ACHN (cell line): ENCODE measurements at places on chromosomes 2 and 18.

DNA sequence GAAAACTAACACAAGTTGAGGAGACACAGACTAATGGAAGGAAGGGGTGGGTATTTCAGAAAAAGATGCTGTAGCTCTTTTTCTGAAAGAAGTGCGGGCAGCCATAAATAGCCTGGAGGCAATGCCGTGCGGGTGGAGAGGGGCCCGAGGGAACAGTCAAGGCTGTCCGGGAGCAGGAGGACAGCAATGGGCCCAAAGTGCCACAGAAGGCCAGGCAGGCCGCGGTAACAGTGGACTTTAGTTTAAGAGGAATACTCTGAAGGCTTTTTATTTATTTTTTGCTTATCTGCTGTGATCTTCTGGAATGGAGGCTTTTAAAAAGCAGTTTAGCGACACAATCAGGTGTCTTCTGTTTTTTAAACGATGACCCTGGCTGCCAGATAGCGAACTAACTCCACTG, 2.8 kb downstream of the ITGB1BP1 start:
- no peak for DNase-seq

DNA sequence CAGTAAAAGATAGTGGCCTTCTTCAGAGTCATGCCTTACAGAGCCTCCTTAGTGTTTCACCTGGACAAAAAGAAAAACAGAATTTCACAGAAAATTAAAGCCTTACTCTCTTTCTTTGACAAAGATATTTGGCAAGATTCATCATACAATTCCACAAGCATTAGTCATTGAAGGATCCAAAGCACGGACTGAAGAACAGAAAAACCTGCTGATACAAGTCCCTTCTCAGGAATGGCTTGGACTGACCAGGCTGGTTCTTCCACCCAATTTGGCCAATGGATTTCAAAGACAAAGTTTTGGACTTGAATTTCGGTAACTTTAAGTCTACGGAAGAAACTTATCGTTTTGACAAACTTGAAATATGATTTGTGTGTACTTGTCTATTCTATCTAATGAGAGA, 39.1 kb upstream of the GALNT3 start:
- DNase-seq: peak; percentile 50

GRCh38 chr2:238380785-238381184, 45.9 kb upstream of the ASB1 start:
- DNase-seq: no peak

- no peak for DNase-seq
Observed at GRCh38 chr18:446941-447560, 53.5 kb downstream of the COLEC12 start.

GRCh38 chr2:113846429-113846828, 43.5 kb upstream of the ACTR3 start:
- no peak for DNase-seq

- no peak for DNase-seq
Observed at GRCh38 chr2:10720947-10721395, 459 bp upstream of the ATP6V1C2 start.

DNA sequence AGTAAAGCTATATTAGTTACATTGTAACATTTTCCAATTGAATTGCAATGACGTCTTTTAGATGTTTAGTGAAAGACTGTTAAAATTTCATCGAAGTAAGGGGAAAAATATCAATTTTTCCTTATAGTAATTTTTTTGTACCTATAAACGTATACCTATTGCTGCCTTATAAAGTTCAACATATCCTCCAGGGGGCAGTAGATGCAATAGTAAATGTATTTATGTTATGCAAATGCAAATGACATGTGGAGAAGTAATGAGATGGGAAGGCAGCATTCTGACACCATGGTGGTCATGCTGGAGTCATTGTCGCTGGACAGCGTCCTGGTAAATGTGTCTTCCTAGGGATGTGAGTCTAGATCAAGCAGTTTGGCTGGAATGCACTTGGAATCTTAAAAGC, 38.7 kb downstream of the MSTN start:
- peak; percentile 62 for DNase-seq

- no peak for DNase-seq
Observed at GRCh38 chr2:129885735-129886134, 93.7 kb upstream of the RAB6C start.

DNA sequence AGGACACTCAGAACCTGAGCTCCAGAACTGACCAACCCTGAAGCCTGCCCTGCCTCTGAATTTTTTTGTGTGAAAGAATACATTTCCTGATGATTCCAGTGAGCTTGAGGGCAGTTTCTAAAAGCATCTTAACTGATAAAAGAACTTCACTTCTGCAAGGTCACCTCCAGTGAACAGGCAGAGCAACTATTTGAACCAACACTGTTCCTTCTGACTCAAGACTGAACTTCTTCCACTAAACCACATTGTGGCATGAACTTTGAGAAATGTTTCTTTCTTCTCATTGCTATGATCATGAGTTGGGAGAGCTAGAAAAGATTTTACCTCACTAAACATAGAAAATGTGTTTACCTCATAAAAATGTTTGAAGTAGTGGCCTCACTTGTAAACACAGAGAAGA, 83.8 kb upstream of the SERTAD2 start:
- no peak for DNase-seq

DNA sequence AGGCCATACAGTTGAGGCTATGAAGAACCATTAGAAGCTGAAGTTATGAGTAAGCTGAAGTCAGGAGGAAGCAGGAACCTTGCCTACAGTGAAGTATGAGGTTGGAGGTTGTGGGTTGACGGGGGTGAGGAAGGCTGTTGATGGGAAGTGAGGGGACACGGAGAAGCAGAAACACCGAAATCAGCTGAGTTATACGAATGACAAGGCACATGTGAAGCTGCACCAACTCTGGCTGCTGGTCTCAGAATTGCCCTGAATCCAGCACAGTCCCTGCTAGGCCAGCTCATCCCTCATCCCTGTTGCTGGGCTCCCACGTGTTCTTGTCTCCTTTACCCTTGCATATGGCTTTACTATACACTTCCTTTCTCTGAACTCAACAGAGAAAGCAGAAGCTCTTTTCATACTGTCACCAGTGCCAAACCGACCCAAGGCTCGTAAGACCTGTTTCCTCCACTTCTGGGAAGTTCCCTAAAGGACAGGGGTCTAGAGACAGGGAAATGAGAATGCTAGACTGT, 9.2 kb upstream of the TMEM247 start:
- DNase-seq: no peak

- DNase-seq: no peak
Observed at GRCh38 chr2:149741646-149742045, 154.1 kb upstream of the MMADHC start.

- DNase-seq: no peak
Observed at GRCh38 chr2:78411303-78411702, 614.2 kb upstream of the REG3G start.

DNA sequence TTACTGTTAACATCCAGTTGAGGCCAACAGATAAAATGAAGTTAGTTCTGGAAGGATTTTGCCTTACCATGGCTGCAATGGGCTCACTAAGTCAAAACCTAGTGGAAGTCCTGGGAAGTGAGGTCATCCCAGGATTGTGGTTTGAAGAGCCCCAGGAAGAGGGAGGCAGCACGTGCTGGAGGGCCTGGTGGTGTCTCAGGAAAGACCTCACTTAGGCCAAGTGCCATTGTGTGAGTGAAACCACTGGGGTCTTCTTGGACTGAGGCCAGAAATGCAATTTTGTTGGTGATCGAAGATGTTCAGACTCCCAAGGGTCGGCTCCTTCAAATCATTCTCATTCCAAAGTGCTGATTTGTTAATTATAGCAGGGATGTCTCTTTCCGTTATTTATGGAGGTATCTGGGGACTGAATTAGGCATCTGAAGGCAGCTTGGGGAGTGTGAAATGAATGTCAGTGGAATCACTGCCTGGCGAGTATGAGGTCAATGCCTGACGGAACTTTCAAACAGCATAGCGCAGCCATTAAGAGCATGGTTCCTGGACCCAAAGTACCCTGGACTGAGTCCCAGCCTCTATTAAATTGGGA, 60.0 kb downstream of the IL1R2 start:
- DNase-seq: no peak

GRCh38 chr18:67511840-67512239, 4.7 kb downstream of the DSEL start:
- no peak for DNase-seq

- DNase-seq: no peak
Observed at GRCh38 chr2:106044021-106044420, 150.1 kb downstream of the UXS1 start.

- DNase-seq: no peak
Observed at GRCh38 chr2:8416849-8417832, 264.7 kb upstream of the ID2 start.

GRCh38 chr18:13461936-13462335, 243.4 kb downstream of the LDLRAD4 start:
- DNase-seq: no peak

DNA sequence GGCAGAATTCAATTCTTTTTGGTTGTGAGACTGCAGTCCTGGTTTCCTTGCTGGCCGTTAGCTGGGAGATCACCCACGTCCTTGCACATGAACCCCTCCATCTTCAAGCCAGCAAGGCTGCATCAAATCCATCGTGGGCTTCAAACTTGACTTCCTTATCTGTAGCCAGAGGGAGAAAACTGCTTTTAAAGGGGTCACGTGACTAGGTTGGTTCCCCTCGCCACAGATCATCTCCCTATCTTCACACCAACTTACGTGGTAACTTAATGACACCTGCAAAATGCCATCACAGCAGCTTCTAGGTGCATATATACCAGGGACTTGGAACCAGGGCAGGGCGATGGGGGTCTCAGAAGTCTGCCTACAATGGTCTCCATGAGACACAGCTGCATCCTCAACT, 169.5 kb downstream of the MTCL1 start:
- DNase-seq: no peak

GRCh38 chr2:98559581-98559980, 48.7 kb downstream of the COA5 start:
- no peak for DNase-seq

DNA sequence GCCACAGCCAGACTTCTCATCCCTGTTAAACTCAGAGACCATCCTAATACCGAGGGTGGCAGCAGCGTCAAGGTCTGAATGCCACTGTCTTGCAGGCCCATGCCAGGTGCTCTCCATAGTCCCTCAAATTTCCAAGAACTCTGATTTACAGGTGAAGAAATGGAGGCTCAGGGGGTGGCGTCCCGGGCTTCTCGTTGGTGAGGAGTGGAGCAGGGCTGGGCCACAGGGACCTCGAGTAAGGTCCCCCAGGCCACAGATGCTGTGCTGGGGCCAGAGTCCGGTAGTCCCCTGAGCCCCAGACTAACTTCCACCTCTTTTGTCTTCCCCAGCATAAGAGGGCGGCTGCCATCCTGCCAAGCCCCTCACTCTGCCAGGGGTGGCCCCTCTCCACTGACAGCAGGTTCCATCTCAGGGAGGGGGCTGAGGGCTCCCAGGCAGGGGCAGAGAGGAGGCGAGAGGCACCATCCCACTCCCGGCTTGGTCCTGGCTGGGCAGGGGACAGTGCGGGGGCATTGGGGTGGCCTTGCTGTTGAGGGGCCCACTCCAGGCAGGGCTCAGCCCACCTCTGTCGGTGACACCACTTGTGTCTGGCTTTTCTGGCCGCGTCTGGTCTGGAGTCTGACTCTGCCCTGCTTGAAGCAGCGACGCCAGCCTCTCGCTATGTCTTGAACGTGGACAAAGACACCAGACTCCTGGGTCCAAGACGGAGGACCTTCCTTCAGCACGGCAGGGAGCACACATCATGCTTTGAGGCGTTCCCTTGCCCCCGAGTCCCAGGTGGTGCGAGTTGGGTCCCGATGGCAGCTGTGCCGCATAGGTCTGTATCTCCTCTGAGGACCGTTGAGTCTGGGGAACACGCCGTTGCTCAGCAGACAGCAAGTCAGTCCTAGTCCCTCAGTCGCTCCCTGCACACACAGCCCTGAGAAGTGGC, 15.9 kb upstream of the KLHL30 start:
- no peak for DNase-seq

GRCh38 chr2:146024212-146024743, 1504.4 kb upstream of the ZEB2 start:
- DNase-seq: no peak

- no peak for DNase-seq
Observed at GRCh38 chr2:223528036-223528435, 74.1 kb downstream of the SCG2 start.
